Activated CD8-positive, alpha-beta memory T cell treated with anti-CD3 and anti-CD28 coated beads, Interleukin-2, amount 10 ng/mL, durations not matched to agents 7 days and 5 days (primary cell): ENCODE measurements at places on chromosomes 1 and 21.

- peaks cover 60% of the 10 kb centered on the region for H3K4me1 ChIP-seq
- H3K36me3 ChIP-seq: peaks cover 24% of the 10 kb centered on the region
- H3K27me3 ChIP-seq: peaks cover 3% of the 10 kb centered on the region
- H3K27ac ChIP-seq: peak overlapping the region; percentile 84
- DNase-seq: peak; percentile 51
Observed at GRCh38 chr1:84995484-84996334, 1.2 kb downstream of the MCOLN2 start.

- H3K36me3 ChIP-seq: no peaks in the 10 kb centered on the region
- no peaks in the 10 kb centered on the region for H3K27me3 ChIP-seq
- H3K4me1 ChIP-seq: no peaks in the 10 kb centered on the region
Observed at GRCh38 chr1:77382366-77382765, 100.5 kb downstream of the AK5 start.

GRCh38 chr1:23759277-23759676, 16.0 kb downstream of the ELOA start:
- no peak overlapping the region for H3K4me3 ChIP-seq
- H3K27me3 ChIP-seq: no peaks in the 10 kb centered on the region
- DNase-seq: no peak
- H3K36me3 ChIP-seq: peaks cover 49% of the 10 kb centered on the region
- H3K27ac ChIP-seq: no peak overlapping the region

DNA sequence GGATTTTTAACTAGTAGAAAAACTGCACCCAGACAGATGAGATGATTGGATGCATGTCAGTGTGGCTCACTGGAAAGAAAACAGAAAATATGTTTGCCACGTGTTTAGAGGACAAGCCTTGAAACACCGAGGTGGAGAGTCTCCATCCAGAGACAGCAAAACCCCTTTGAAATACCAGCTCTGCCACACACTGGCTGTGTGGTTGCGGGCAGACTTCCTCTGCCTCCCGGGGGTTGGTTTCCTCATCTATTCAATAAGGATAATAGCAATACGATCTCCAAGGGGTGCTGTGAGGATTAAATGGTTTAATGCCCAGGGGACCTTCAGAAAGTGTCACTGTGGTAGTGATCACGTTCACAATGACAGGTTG, 67.2 kb upstream of the PARP1 start:
- H3K36me3 ChIP-seq: peaks cover 1% of the 10 kb centered on the region
- no peak for DNase-seq
- peaks cover 1% of the 10 kb centered on the region for H3K4me1 ChIP-seq
- H3K4me3 ChIP-seq: no peak overlapping the region
- H3K27ac ChIP-seq: no peak overlapping the region
- peaks cover 16% of the 10 kb centered on the region for H3K27me3 ChIP-seq

- H3K27me3 ChIP-seq: no peaks in the 10 kb centered on the region
- H3K36me3 ChIP-seq: no peaks in the 10 kb centered on the region
- H3K4me1 ChIP-seq: peaks cover 2% of the 10 kb centered on the region
- DNase-seq: no peak
Observed at GRCh38 chr1:196558411-196558810, 49.8 kb downstream of the KCNT2 start.
